Psoas muscle (tissue), 8 donors: ENCODE measurements at places on chromosomes 5 and 9. TPM values are rescaled to one million over a fixed set of nuclear protein-coding genes. Genes with fewer than 3 reads are reported as not detected.

DNA sequence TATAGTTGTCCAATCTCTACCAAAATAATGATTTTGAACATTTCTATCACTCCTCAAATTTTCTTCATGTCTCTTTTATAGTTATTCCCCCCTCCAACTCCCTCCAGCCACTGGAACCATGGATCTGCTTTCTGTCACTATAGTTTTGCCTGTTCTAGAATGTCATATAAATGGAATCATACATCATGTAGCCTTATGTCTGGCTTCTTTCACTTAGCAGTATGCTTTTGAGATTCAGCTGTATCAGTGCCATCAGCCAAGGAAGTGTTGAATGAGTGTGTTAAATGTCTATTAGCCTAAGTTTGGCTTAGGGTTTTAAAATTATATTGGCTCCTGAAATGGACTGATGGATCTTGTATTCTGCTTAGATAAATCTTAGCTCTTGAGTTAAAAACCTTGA is 36.0 kb downstream of the UBE2D2 start:
- peaks cover 36% of the 10 kb centered on the region for H3K4me1 ChIP-seq
- H3K36me3 ChIP-seq, result no peaks in the 10 kb centered on the region
- H3K27ac ChIP-seq, result no peak overlapping the region
- no peaks in the 10 kb centered on the region for H3K27me3 ChIP-seq
- DNase-seq, result no peak

GRCh38 chr9:79695531-79696175 is 123.9 kb downstream of the TLE4 start:
- no peak overlapping the region for H3K27ac ChIP-seq
- H3K4me1 ChIP-seq, result peaks cover 25% of the 10 kb centered on the region
- no peak for DNase-seq
- no peak overlapping the region for H3K4me3 ChIP-seq
- no peaks in the 10 kb centered on the region for H3K27me3 ChIP-seq

GRCh38 chr9:98231770-98232478 is 23.5 kb downstream of the TBC1D2 start:
- H3K27ac ChIP-seq, result no peak overlapping the region
- no peak for DNase-seq
- H3K27me3 ChIP-seq, result no peaks in the 10 kb centered on the region

GRCh38 chr5:97041239-97041638 is 101.2 kb downstream of the LIX1 start:
- no peak overlapping the region for H3K4me3 ChIP-seq
- H3K36me3 ChIP-seq, result peaks cover 16% of the 10 kb centered on the region
- no peak overlapping the region for H3K27ac ChIP-seq
- no peaks in the 10 kb centered on the region for H3K27me3 ChIP-seq
- no peaks in the 10 kb centered on the region for H3K4me1 ChIP-seq

DNA sequence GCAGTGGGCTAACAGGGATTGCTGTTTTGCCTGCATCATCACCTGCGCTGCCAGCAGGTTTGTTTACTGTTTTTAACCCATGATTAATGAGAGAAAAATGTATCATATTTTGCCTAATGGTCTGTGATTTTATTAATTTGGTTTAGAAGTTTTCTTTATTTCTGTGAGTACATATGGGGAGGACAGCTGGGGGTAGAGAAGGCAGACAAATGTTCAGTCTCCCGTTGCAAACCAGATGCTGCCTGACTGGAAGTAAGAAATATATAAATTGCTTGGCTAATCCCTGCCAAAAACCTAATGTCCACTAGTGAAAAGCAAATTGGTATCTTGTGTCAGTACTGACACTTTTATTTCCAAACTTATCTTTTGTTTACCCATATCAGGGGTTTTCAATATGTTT is 1766.1 kb upstream of the C9orf72 start:
- DNase-seq, result no peak
- H3K27ac ChIP-seq, result no peak overlapping the region
- no peak overlapping the region for H3K4me3 ChIP-seq

- no peak for DNase-seq
- H3K4me3 ChIP-seq, result no peak overlapping the region
- no peak overlapping the region for H3K27ac ChIP-seq
- H3K27me3 ChIP-seq, result peaks cover 55% of the 10 kb centered on the region
- no peaks in the 10 kb centered on the region for H3K4me1 ChIP-seq
- no peaks in the 10 kb centered on the region for H3K36me3 ChIP-seq
Measured at GRCh38 chr9:133003671-133004090, 25.2 kb downstream of the GFI1B start.

- H3K27ac ChIP-seq, result peak overlapping the region; percentile 18
- H3K4me1 ChIP-seq, result peaks cover 73% of the 10 kb centered on the region
- H3K36me3 ChIP-seq, result no peaks in the 10 kb centered on the region
- no peak for DNase-seq
Measured at GRCh38 chr9:106889061-106889590, 26.2 kb downstream of the ZNF462 start.

GRCh38 chr5:97062046-97062445 is 80.4 kb downstream of the LIX1 start:
- no peaks in the 10 kb centered on the region for H3K27me3 ChIP-seq
- DNase-seq, result no peak
- no peak overlapping the region for H3K27ac ChIP-seq
- no peaks in the 10 kb centered on the region for H3K4me1 ChIP-seq
- H3K36me3 ChIP-seq, result no peaks in the 10 kb centered on the region
- no peak overlapping the region for H3K4me3 ChIP-seq

DNA sequence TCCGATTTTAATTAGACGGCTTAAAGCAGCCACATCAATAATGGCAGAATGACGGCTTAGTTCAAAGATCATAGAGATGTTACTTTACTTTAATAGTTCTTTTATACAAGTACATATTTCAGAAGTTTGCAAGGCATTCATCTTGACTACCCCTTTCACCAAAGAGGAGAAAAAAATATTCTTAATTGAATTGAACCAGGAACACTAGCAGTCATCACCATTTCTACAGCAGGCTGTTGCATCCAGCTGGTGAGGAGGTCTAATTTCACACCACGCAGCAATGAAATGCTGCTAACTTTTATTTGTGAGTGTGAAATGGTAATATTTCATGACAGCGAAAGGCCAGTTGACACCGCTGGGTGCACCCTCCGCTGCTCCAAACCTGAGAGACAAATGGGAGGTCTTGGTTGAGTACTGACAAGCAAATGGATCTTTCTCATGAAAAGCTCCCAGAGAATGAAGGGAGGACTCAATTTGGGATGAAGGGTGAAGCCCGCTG is 322.2 kb downstream of the GLIS3 start:
- no peaks in the 10 kb centered on the region for H3K36me3 ChIP-seq
- no peak overlapping the region for H3K27ac ChIP-seq
- H3K27me3 ChIP-seq, result no peaks in the 10 kb centered on the region
- no peak overlapping the region for H3K4me3 ChIP-seq

Gene PCDHGA8
- polyA plus RNA-seq, result 0.30 TPM

Gene PCDHGA5
- 0.07 TPM for polyA plus RNA-seq
